Chondrocyte (in vitro differentiated cells): ENCODE measurements at places on chromosomes 1 and 21. TPM values are rescaled to one million over a fixed set of nuclear protein-coding genes. Genes with fewer than 3 reads are reported as not detected.

Gene IL10
- total RNA-seq = not detected in 3 replicates

Gene HMCN1
- 80.0 to 178 TPM (median 81.6 TPM) in 3 replicates for total RNA-seq

GRCh38 chr1:33169290-33170055, 12.4 kb downstream of the TRIM62 start:
- H3K27ac ChIP-seq = peak overlapping the region; percentile 80
- no peak overlapping the region for H3K4me3 ChIP-seq
- H3K36me3 ChIP-seq = peaks cover 18% of the 10 kb centered on the region
- H3K4me1 ChIP-seq = peaks cover 63% of the 10 kb centered on the region
- no peaks in the 10 kb centered on the region for H3K27me3 ChIP-seq

DNA sequence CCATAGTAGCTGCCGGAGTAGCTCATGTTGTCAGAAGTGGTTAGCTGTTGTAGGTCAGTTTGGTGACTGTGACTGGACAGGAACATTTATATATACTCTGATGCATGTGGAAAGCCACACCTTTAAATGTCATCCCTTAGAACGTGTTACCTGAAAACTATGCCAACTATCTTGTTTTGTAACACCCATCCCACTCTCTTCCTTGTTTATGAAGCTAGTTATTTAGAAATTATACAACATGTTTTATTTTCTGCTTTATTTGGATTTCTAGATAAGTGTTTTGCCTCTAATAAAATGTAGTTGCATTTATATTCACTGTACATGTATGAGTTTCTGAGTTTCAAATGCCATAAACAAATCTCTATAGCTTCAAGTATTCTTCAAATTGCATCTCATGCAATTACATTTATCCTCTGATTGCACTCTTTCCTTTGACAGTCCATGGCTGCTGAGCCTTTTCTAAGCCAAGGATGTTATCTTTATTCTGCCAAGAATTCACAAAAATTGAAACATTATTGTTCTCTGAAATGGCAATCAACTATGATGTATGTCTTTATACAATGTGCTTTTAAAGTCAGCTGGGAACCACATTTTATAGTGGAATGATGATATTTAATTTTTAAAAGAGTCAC, at the start of gene KRTAP19-7:
TSS of gene KRTAP19-7 (minus strand) at position 51 of the 632 bp plus-strand sequence. CDS start at position 26, 25 bp downstream.
- no peaks in the 10 kb centered on the region for H3K27me3 ChIP-seq
- no peak within 1 kb of the TSS for H3K4me3 ChIP-seq
- no peak for DNase-seq
- H3K27ac ChIP-seq = no peak within 1 kb of the TSS
- H3K36me3 ChIP-seq = no peaks in the 10 kb centered on the region

DNA sequence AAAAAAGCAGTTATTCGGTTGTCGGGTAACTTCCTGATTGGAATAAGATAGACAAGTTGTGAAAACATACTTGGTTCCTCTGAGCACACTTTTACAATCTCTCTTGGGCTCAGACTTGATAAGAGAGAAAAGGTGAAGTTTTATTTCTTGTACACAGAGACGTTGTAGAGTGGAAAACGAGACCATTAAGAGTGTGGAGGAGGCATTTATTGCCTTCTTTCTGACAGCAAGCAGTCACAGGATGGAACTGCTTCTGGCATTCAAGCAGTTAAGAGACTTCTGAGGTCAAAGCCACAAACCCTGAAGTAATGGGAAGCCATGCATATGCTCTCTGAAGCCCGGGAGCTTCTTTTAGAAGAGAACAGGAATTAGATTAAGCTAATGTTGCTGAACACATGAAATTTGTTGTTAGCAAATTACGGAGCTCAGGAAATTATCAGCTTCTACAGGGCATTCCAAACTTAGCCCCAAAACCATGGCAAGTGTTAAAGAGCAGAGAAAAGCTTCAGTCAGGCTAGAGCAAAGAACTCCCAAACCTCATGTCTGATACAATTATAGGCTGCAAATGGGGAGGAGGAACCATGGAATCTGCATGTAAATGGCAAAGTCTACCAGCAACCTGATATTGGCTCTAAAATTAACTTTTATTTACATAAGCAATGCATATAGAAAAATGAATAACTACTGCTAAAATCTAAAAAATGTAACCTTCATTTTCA, 26.0 kb downstream of the S1PR1 start:
- H3K4me1 ChIP-seq = peaks cover 25% of the 10 kb centered on the region
- no peak overlapping the region for H3K4me3 ChIP-seq
- H3K36me3 ChIP-seq = no peaks in the 10 kb centered on the region

- H3K4me3 ChIP-seq = no peak overlapping the region
- DNase-seq = no peak
- H3K27ac ChIP-seq = peak overlapping the region; percentile 88
- peaks cover 43% of the 10 kb centered on the region for H3K4me1 ChIP-seq
Measured at GRCh38 chr1:67834246-67834877, 1.1 kb upstream of the GNG12 start.
